NCI-H2171 (cell line): ENCODE measurements at places on chromosomes 3 and 15.

DNA sequence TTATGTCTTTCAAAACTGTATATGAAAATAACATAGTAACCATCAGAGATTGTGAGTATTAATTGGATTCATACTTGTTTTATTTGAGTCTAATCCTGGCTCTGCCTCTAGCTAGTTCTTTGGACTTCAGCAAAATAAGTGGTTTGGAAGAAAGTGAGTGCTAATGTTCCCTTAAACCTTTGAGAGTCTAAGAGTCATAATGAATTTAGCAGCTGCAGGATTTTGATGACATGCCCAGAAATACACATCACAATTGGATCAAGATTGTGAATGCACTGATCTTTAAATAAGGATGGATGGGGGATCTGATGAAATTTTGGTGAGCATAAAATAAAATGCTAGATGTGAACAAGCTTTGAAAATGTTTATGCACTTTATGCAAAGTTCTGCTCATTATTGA, 79.9 kb upstream of the FAM98B start:
- no peak for DNase-seq

DNA sequence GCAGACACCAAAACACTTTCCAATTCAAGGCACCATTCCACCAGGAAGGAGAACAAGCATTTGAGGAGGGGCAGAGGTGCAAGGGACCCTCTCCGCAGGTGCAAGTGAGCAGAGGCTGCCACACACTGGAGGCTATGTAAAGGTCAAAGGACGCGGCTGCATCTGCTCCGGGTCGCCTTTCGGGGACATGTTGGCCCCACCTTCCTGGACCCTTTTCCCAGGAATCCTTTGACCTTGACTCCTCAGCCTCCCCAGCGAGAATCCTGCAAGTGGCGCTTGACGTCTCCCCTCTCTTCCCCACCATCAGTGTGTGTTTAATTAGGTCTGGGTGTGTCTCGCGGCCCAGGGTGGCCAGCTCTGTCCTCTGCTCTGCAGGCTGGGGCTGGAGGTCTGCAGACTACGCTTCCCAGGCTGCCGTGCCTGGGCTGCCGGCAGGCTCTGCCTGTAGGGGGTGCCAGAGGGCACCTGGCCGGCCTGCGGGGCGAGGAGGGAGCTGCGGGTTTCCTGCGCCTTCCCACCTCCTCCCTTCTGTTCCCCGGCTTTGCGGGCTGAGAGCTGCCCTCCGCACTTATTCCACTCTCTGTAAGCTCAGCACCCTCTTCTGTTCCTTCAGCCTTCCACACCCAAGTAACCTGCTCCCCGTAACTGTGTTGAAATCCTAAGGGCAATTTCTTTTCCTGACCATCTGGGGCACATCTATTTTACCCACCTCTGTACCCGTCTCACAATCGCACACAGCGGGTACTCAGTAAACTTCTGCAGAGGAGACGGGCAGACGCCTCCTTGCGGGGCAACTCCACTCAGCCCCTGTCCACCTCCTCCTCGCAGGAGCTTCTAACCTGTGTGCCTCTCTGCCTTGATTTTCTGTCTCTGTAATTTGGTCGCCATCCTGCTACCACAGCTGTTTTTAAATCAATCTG, 129.8 kb downstream of the NSMCE3 start:
- DNase-seq: peak; percentile 31

GRCh38 chr3:160675566-160676124, 1.3 kb upstream of the ARL14 start:
- no peak for DNase-seq

GRCh38 chr15:59879506-59880265, 124.4 kb upstream of the FOXB1 start:
- no peak for DNase-seq

DNA sequence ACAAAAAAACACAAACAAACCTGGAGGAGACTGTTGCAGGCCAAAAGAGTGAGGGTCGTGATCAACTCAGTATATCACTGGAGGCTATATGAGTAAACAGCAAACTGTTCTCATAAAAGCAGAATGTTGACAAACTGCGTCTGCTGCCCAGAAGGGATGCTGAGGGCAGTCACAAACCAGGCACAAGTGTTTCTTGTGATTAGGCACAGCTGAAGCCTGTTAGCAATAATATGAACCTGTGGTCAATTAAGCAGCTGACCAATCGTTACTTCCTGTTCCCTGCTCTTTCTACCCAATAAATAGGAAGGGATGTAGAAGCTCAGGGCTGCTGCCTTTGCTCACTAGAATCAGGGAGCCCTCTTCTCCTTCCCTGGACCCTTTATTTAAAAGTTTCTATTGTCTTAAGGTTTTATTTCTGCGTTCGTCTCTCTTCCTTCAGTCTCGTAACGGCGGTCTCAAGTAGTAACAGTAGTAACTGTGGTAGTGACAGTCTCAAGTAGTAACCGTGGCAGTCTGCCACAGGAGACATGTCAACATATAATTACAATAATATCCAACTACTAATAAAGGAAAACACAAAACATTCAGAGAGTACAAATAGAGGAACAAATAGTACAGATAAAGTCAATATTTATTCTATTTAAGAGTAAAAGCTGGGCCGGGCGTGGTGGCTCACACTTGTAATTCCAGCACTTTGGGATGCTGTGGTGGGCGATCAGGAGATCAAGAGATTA, 698.4 kb upstream of the CCDC54 start:
- no peak for DNase-seq

DNA sequence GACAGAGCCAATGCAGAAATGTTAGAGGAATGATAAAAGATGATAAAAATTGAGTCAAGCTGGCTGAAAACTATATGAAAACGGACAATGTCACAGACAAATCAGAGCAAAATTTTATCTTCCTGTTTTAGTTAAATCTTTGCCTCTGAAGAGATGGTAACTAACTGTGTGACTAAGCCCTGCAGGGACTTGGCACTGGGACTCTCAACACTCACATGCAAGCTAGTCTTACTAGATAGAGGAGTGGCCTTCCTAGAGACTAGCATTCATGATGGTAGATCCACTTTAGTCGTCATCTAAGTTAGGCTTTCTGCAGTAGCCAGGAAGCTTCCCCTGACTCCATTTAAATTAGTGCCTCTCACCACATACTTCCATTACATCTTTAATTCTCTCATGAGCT, 4.1 kb downstream of the CCDC191 start:
- no peak for DNase-seq

- DNase-seq: no peak
Observed at GRCh38 chr15:98855067-98855814, 152.4 kb downstream of the PGPEP1L start.
